Sigmoid colon (tissue), 7 donors: ENCODE measurements at places on chromosomes 7 and 10.

- DNase-seq, result no peak
Measured at GRCh38 chr10:3625959-3626751, 158.9 kb downstream of the KLF6 start.

GRCh38 chr10:112807013-112807412 lies 143.0 kb upstream of the TCF7L2 start:
- no peak for DNase-seq

DNA sequence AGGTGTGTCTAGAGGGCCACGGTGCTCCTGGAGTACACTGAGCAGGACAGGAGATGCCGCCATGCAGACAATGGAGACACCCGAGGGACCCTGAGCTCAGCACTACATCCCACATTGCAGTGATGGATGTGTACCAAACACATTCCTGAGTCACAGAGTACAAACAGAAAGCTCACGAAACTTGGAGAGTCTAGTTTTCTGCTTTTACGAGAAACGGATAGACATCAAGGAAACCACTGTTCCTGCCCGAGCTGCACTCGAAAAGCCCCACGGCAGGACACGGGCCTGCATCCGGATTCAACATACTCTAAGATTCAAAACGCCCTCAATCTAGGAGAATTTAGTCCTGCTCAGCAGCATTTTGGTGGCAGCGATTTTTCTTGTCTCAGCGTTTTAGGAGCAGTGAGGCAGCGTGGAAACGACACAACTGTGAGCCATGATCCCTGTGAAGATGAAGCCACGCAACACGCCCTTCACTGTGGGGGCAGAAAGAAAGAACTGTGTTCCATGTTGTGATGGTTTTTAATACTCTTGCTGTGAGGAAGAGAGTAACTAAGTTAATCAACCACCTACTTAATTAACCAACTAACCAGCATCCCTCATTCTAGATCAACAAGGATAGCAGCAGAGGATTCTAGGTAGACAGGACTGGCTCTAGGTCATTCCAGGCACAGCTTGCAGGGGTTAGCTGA lies 3.2 kb downstream of the TNS3 start:
- no peak for DNase-seq

- no peak for DNase-seq
Measured at GRCh38 chr7:151243408-151244195, 4.9 kb downstream of the SMARCD3 start.

DNA sequence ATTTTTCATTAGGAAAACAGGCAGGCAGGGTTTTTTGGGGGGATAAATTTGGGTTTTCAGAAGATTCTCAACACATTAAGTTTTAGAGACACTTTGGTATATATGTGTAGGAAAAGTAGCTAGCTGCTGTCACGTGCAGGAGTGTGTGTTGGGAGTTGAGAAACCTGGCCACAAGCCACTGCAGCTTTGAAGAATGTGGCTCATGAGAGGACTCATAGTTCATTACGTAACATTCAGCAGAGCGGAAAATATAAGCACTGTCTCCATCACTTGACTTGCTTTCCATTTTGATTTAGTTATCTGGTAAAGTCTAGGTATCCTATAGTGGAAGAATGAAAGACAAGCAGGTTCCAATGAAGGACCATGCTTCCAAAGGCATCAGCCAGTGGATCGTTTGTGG lies 31.2 kb downstream of the SMNDC1 start:
- DNase-seq, result peak; percentile 95

GRCh38 chr10:122342293-122343134 lies 32.0 kb upstream of the PLEKHA1 start:
- no peak for DNase-seq

- peak; percentile 81 for DNase-seq
Measured at GRCh38 chr10:132272231-132272971, 35.3 kb downstream of the STK32C start.

GRCh38 chr10:90960355-90960814 lies 39.5 kb upstream of the ANKRD1 start:
- DNase-seq, result no peak

DNA sequence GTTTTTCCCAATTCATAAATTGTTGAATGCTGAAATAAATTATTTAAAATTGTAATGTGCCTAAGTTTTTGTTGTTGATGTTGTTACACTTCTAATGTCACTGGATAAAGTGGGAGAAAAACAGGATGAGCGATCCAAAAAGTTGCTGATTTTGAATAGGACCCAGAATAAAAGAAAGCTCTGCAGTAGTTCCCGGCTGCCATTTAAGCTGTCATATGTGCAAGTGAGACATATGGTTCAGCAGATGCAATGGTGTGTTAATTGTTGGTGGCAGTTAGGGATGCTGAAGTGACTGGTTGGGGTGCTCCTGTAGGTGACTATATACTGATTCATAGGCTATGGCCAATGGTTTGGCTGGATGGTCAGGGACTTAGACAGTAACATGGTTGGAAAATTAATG lies 1517.4 kb upstream of the LRRTM3 start:
- DNase-seq, result no peak

DNA sequence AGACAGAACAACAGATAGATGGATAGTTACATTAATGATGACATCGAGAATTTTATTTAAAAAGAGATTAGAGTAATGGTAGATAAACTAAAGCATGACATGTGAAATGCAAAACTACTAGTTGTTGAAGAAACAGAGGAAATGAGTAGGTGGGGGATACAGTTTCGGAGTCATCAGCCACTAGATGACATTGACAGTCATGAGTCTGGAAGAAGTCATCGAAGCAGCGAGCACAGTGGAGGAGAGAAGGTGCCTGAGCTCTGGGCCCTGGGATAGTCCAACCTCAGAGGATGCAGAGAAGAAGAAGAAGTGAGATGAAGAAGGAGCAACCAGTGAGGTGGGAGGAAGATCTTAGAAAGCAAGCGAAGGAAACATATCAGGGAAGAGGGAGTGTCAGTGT lies 20.2 kb upstream of the SEC61A2 start:
- no peak for DNase-seq

- no peak for DNase-seq
Measured at GRCh38 chr7:27142580-27143022, 880 bp downstream of the HOXA5 start.

- DNase-seq, result no peak
Measured at GRCh38 chr7:90655566-90655965, 59.4 kb downstream of the CDK14 start.

DNA sequence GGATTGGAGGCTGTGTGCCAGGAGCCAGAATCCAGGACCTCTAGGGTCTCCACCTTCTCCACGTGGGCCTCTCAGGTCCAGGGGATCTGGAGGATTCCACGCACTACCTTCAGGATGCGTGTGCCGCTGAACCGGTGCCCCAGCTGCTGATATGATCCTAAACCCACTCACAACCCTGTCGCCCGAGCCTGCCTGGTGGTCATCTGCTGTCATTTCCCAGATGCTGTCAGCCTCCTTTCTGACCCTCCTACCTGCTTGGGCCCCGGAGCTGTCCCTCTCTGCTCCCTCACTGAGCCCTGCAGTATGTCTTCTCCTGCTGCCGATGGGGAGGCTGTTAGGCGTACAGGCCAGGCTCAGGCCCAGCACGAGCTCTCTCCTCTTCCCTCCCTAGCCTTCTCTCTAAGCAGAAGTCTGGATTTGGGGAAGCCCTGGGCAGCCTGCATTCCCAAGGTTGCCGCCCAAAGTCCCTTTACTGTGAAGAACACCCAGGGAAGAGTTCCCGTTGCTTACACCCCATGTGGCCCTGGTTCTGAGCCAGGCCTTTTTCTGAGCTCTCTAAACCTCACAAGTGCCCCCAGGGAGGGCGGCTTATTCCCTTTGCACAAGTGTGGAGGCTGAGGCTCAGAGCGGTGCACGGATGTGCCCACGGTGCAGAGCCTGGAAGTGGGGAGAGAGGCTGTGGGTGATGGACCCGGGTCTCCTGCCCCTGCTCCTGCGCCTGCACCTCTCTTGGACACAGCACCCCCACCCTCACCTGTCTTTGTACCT lies 30.8 kb upstream of the ZNF488 start:
- DNase-seq, result no peak

- no peak for DNase-seq
Measured at GRCh38 chr7:43864126-43864525, 5.2 kb downstream of the MRPS24 start.

DNA sequence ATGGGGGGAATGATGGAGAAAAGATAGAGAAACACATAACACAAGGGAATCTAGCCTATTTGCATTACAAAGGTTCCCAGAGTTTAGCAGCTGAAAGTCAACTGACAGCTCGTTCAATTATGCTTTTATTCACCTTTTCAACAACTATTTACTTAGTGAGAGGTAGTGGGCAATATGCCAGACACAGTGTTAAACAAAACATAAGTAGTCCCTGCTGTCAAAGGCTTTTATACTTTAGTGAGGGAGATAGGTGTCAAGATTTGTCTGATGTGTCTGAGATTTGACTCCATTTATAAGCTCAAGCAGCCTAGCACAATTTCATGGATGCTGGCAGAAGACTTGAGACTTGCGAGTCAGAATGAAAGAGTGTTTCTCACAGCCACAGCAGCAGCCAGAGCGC lies 549.0 kb upstream of the VSTM2A start:
- DNase-seq, result no peak

DNA sequence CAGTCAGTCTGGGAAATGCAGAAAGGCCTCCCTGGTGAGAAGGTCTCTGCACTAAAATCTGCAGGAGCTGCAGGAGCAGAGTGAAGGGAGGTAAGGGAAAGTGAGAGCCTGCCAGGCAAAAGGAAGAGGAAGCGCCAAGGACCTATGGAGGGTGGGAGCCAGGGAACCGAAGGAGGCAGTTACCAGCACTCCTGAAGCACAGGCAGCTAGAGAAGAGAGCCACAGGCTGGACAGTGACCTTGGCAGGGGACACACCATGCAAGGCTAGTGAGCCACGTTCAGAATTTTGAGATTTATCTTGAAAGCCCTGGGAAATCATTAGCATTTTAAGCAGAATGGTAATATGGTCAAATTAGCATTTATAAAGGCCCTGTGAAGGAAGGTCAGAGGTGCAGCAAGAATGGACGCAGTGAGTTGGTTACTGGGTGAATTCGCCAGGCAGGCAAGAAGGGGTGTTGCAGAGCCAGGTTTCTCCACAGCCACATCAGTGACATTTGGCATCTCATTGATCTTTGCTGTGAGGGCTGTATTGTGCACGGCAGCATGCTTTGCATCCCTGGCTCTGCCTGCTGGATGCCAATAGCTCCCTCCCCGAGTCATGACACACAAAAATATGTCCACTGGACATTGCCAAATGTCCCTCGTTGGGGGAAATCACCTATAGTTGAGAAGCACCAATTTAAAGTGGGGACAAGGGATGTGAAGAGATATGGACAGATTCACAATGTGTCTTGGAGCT lies 54.7 kb upstream of the LANCL2 start:
- no peak for DNase-seq

DNA sequence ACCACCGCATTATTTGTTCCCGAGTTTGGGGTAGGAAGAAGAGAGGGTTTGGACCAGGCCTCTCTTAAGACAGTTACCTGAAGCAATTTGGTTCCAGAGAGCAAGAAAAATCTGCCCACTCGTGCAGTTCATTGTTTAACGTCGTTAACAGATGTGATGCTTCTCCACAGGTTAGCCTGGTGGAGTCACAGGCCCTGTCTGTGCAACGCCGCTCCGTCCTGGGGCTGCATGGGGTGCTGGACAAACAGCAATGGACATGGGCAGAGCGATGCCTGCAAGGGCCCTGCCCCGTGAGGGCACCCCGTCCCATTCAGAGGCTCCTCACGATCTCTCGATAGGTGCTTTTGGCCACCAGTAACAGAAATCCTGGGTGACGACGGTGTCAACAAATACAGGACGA lies 9.7 kb downstream of the FOXL3 start:
- no peak for DNase-seq

GRCh38 chr7:17108049-17108584 lies 190.3 kb upstream of the AHR start:
- no peak for DNase-seq

DNA sequence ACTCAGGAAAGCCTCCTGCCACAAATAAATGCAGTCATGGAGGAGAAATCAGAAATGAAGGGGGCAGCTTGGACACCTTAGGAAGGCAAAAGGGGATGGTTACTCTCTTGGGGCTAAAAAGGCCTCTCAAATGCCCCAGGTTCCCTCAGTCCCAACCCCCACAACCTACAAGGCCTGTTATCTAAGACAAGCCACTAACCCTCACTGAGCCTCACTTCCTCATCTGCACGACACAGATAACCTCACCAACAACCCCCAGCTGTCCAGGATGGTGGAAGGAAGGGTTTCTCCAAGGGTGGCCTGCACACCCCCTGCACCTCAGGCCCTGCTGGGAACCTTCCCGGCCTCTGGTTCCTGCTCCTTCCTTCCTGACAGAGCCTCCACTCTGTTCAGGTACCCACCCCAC lies 29.2 kb downstream of the SORBS1 start:
- no peak for DNase-seq

GRCh38 chr7:155431711-155432110 lies 26.2 kb upstream of the EN2 start:
- no peak for DNase-seq

DNA sequence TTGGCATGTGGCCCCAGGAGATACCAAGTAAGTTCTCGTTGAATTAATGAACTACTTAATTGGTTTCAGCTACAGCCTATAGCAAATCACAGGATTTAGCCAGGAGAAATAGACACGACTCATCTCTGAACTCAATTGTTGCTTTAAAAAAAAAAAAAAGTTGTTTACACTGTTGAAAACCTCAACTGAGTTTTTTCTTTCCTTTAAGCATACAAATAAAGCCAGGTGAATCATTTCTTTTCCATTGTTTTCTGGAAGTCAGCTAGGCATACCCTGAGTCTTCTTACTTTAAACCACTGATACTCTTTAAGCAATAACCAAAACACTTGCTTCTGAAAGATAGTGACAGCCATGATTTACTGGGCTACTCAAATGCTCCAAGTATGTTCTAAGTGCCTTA lies 755 bp downstream of the FRMPD2 start:
- no peak for DNase-seq

DNA sequence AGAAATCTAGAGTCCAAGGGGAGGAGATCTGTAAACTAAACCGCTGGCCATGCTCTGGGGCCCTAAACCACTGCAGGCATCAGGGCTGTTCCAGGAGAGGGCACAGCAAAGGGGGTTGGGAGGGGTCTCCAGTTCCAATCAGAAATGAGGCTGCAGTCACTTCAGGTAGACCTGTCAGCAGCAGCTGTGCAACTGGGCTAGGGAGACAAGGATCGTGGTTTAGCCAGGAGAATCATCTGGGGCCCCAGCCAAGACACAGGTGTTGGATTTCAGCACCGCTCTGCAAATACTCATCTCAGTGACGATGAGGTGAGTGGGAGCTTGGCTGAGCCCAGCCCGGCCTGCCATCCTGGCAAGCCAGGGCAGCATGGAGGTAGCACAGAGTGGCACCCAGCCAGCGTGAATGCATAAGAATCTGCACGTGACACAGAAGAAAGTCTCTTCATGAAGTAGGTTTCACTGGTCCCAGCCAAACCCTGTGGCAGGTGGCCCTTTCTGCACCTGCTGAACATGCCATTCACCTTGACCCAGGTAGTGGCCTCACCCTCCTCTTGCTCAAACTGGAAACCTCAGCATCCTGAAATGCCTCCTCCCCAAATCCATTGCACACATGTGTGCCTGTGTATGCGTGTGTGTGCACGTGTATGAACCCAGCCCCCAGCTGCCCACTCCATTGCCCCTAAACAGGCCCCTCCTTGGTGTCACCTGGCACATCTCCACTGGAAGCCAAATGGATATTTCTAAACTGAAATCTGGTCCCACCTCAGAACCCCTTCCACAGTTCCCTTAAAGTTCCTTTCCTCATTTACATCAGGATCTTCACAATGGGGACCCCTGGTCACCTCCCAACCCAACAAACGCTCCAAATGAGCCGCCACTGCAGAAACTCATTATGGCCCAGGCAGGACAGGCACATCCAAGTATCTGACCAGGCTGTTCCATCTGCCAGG lies 9.6 kb downstream of the GPRIN2 start:
- DNase-seq, result peak; percentile 62

- no peak for DNase-seq
Measured at GRCh38 chr7:98553666-98554065, 63.4 kb upstream of the NPTX2 start.

- DNase-seq, result no peak
Measured at GRCh38 chr7:95808396-95808795, 36.0 kb downstream of the DYNC1I1 start.
